ENCODE measurements at places on chromosomes 12 and 14. TPM values are rescaled to one million over a fixed set of nuclear protein-coding genes. Genes with fewer than 3 reads are reported as not detected.

Gene PRR4
- polyA plus RNA-seq, result 6.1 TPM

Gene TMCC3
- 24.3 TPM for polyA plus RNA-seq

Gene TMEM132C
- 1.3 TPM for polyA plus RNA-seq

Gene PDE3A
- polyA plus RNA-seq, result 62.0 TPM

Gene DNAJC22
- 50.0 TPM for polyA plus RNA-seq

- peaks cover 41% of the 10 kb centered on the region for H3K36me3 ChIP-seq
- DNase-seq, result peak; percentile 89
- H3K27ac ChIP-seq, result peak overlapping the region; percentile 98
Measured at GRCh38 chr12:124389138-124389724, 94.3 kb downstream of the RFLNA start.

DNA sequence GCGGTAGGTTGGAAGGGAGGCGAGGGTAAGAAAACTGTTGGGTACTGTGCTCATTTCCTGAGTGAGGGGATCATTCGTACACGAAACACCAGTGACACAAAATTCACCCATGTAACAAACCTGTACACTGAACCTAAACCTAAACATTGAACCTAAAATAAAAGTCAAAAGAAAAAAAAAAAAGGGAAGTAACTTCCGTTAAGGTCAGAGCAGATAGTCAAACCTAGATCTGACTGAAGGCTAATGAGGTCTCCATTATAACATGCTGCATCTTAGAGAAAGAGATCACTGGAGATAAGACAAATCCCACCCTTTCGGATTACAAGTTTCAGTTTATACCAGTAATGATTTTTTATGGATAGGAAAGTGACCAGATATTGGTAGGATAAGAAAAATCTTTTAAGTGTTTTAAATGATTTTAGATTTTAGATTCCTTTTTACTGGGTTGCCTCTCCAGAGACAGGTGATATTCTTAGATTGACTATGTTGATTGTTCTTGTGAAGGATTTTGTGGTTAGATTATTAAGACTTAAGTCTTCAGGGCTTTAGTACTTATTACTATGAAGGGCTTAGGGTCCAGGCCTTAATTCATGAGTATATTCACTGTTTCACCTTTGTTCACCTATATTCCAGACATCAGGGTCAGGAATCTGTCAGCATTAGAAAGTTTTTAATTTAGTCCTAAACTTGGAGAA lies 11.2 kb upstream of the NCKAP1L start:
- H3K36me3 ChIP-seq, result no peaks in the 10 kb centered on the region
- no peak overlapping the region for H3K27ac ChIP-seq
- H3K4me1 ChIP-seq, result no peaks in the 10 kb centered on the region
- no peak for DNase-seq
- no peaks in the 10 kb centered on the region for H3K27me3 ChIP-seq

DNA sequence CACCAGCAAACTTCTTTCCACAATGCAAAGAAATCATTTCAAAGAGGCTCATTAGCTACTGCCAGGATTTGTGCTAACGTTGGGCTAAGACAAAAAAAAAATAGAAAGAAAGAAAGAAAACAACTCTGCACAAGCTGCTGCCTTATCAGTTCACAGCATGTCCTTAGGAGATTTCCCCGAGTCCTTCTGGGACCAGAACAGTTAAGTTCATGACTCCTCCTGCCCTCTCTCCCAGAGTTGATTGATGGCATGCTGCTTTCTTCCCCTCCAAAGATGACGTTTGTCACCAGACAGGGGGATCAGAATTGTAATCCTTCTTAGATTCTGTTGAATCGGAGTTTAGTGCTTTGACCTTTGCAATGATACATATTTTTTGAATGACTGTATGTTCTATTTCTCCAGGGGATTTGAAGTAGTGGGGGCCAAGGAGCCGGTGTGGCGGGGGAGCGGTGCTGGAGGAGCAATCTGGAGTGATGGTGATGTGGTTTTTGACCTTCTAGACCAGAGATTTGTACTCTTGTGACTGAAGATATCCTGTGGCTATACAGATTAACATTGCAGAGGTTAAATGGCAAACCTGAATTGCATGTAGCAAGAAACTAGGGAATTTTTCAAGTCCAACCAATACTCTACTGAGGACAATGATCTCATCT lies 409.2 kb upstream of the TMPO start:
- H3K36me3 ChIP-seq, result no peaks in the 10 kb centered on the region
- H3K4me1 ChIP-seq, result no peaks in the 10 kb centered on the region
- H3K4me3 ChIP-seq, result no peak overlapping the region

- H3K36me3 ChIP-seq, result no peaks in the 10 kb centered on the region
- DNase-seq, result no peak
- H3K27ac ChIP-seq, result no peak overlapping the region
- no peak overlapping the region for H3K4me3 ChIP-seq
- H3K4me1 ChIP-seq, result no peaks in the 10 kb centered on the region
- H3K27me3 ChIP-seq, result no peaks in the 10 kb centered on the region
Measured at GRCh38 chr12:46459861-46460545, 87.4 kb upstream of the SLC38A2 start.

DNA sequence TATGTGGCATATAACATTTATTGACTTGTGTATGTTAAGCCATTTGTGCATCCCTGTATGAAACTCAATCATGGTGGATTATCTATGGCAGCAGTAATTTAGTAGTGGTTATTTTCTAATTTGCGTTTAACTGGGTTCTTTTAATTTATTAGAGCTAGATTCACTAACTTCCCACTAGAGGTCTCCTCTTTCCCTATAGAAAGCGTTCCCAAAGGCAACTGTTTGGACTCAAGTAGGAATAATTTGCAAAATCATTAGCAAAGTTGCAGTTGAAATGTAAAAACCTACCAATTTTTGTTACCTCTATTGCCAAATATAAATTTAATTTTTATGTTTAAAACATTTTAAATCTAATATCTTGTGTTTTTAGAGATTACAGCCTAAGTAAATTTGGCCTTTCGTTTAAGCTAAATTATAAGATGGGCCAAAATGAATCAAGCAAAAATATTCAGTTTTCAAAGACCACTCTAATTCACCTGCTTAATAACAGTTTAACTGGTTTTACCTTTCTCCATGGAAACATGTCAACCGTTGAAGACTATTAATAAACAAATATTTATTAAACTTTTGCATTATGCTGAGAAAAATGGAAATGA lies 6.0 kb downstream of the DMAC2L start:
- H3K27ac ChIP-seq, result no peak overlapping the region
- no peak for DNase-seq
- H3K4me3 ChIP-seq, result no peak overlapping the region
- H3K27me3 ChIP-seq, result no peaks in the 10 kb centered on the region

- H3K36me3 ChIP-seq, result no peaks in the 10 kb centered on the region
- H3K4me1 ChIP-seq, result no peaks in the 10 kb centered on the region
- H3K27me3 ChIP-seq, result no peaks in the 10 kb centered on the region
- no peak overlapping the region for H3K4me3 ChIP-seq
Measured at GRCh38 chr12:2336409-2336829, 283.6 kb downstream of the CACNA1C start.

DNA sequence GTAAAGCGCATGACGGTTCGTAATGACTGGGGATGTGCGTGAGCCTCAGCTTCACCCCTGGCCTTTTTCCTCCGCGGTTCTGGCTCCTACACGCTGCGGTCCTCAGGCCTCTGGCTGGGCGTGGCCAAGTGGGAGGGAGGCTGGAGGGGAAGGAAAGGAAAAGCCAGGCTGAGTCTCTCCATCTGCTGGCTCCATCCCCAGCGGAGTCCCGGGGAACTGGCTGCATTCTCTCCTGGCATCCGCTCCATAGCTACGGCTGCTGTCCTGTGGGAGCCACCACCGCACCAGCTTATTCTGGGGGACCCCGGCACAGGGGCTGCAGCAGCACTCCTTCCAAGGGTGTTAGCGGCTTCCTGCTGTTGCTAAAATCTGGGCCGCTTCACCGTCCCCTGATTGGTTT lies 68.2 kb upstream of the SLC24A4 start:
- peak; percentile 19 for DNase-seq
- H3K36me3 ChIP-seq, result no peaks in the 10 kb centered on the region
- peaks cover 49% of the 10 kb centered on the region for H3K27me3 ChIP-seq
- no peak overlapping the region for H3K27ac ChIP-seq
- H3K4me3 ChIP-seq, result no peak overlapping the region

GRCh38 chr12:113598815-113599406 lies 127.2 kb upstream of the LHX5 start:
- H3K27me3 ChIP-seq, result no peaks in the 10 kb centered on the region
- no peaks in the 10 kb centered on the region for H3K4me1 ChIP-seq
- H3K36me3 ChIP-seq, result no peaks in the 10 kb centered on the region
- no peak overlapping the region for H3K27ac ChIP-seq
- no peak overlapping the region for H3K4me3 ChIP-seq

DNA sequence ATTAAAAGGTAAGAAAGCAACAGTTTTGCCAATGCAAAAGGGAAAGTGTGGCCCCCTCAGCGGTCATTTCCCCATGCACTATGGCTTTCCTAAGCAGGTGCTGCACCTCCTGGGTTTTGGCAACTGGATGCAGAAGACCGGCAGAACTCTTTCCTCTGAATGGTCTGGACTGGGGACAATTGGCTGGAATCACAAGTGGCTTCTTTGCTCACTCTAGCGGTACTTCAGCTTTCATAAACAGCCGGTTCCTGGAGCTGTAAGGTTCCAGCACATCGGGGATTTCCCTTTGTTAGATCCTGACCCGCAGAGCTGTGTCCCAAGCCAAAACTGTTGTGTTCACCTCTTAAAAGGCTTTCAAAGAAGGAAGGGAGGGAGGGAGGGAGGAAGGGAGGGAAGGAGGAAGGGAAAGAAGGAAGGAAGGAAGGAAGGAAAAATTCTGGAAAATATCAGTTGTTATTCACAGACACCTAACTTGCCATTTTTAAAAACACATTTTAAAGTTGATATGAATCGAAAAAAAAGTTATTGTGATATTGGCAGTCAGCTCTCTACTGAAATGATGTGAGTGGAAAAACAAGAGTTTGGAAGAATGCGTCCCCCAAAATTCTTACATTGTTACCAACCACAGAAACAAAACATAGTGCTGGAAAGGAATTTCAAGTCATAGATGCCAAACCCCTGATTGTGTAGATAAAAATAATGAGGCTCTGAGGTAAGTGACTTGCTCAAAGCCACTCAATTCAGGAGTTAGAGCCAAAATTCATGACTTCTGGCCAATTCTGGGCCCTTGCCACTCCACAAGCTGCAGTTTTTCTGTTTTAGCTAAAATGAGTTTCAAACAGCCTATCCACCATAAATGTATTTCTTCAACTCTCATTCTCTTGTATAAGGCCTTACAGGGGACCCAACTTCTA lies 220.6 kb upstream of the HMGA2 start:
- no peak overlapping the region for H3K27ac ChIP-seq
- peak; percentile 43 for DNase-seq
- no peaks in the 10 kb centered on the region for H3K27me3 ChIP-seq
- no peaks in the 10 kb centered on the region for H3K36me3 ChIP-seq
- peaks cover 9% of the 10 kb centered on the region for H3K4me1 ChIP-seq
- no peak overlapping the region for H3K4me3 ChIP-seq

DNA sequence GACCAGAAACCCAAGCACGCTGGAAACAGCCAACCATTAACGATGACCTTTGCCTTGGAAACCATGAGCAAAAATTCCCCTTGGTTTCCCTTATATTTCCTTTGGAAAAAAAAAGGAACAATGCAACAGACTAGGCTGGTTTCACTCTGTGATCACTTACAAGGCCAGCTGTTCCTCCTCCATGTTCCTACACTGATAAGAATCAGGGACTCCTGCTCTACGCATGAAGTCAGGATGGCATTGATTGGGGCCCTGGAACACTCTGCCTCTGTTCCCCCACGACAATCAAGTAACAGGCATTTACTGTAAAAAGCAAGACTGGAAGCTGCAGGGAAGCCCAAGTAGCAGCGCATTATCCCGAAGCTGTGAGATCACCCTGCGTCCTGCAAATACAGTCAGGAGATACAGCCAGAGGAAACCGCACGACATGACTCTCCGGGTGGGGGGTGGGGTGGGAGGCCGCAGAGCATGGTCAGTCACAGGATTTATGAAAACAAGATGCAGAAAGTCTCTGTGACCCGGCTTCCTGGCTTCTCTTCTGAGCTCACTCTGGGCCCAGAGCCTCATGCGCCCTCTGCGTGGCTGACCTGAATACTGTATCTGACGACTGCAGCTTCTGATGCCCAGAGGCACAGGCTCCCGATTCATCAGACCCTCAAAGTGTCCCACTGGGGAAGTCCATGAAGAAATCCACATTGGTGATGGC lies 31.1 kb downstream of the SSH1 start:
- H3K27me3 ChIP-seq, result no peaks in the 10 kb centered on the region
- H3K4me3 ChIP-seq, result no peak overlapping the region
- H3K36me3 ChIP-seq, result peaks cover 49% of the 10 kb centered on the region
- DNase-seq, result peak; percentile 62
- H3K4me1 ChIP-seq, result peaks cover 17% of the 10 kb centered on the region

GRCh38 chr12:101792046-101792931 lies 38.5 kb downstream of the GNPTAB start:
- no peak overlapping the region for H3K4me3 ChIP-seq
- peaks cover 5% of the 10 kb centered on the region for H3K36me3 ChIP-seq
- no peaks in the 10 kb centered on the region for H3K27me3 ChIP-seq
- peak; percentile 7 for DNase-seq
- no peaks in the 10 kb centered on the region for H3K4me1 ChIP-seq
- H3K27ac ChIP-seq, result no peak overlapping the region

DNA sequence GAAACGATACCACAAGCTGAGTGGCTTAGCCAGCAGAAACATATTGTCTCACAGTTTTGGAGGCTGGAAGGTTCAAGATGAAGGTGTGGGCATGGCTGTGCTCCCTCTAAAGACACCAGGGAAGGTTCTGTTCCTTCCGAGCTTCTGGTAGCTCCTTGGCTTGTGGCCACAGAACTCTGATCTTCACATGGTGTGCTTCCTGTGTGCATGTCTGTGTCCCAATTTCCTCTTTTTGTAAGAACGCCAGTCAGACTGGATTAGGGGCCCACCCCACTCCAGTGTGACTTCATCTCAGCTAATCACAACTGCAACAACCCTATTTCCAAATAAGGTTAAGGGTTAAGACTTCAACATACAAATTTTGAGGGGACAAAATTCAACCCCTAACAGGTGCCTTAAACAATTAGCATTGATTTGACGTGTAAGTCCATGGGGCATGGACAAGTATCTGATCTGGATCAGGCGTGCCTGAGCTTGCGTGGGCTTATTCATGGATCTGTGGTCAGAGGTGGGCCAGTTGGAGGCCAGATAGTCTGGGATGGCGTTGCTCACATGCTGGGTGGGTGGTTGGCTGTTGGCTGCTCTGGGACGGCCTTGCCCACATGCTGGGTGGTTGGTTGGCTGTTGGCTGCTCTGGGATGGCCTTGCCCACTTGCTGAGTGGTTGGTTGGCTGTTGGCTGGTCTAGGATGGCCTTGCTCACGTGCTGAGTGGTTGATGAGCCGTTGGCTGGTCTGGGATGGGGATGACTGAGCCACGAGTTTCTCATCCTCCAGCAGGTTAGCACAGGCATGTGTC lies 88.5 kb downstream of the LGMN start:
- DNase-seq, result no peak
- no peak overlapping the region for H3K27ac ChIP-seq
- H3K4me1 ChIP-seq, result no peaks in the 10 kb centered on the region

- no peaks in the 10 kb centered on the region for H3K4me1 ChIP-seq
- no peaks in the 10 kb centered on the region for H3K36me3 ChIP-seq
Measured at GRCh38 chr14:26867171-26867757, 269.4 kb upstream of the NOVA1 start.
